ENCODE measurements at places on chromosomes 5 and 9.

DNA sequence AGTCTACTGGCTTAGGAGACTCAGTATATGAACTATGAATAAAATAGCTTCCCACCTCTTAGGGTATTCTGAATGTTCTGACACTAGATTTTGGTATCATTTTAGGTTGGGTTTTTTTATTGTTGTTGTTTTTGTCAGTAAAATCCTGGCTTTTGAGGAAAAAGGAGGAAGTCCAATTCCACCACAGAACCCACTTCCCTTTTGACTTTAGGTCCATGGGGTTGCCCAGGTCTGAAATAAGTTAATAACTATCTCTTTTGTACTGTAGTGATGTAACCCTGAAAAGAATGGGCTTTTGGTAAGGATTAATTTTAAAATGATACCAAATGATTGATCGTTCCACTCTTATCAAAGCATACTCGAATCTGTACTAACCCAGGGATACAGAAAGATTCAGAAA is 29.1 kb upstream of the IL12B start:
- DNase-seq: no peak

- no peak for DNase-seq
These were observed 173.1 kb downstream of the SYK start for GRCh38 chr9:90974643-90975245.

DNA sequence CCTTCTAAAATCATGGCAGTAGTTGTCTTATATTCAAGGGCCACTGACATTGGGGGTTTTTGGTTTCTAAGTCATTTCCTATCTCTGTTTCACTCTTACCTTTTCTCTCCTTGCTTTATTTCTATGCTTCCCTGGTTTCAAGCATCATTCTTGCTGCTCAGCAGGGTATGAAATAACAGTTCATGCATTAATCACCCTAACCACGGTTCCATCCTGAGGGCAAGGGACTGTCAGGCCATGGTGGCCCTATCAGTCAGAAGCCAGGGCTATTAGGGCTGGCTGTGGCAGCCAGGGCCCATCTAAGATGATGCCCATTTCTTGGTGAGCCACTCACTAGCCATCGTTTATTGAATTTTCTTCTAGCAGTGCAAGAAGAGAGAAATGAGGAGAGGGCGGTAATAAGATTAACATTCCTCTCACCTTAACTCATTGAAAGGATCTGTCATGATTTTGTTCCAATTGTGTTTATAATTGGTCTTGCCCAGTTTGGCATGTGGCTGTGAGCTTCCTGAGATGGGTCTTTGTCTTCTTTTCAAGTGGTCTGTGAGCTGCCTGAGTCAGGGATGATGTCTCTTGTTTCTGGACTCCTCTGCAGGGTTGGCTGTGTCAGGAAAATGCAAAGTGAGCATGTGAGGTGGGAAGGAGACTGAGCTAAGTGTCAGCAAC is 45.2 kb downstream of the CYSTM1 start:
- DNase-seq: no peak

GRCh38 chr5:42422656-42423280 is 471 bp upstream of the GHR start:
- DNase-seq: no peak

GRCh38 chr9:114731701-114732100 is 49.7 kb upstream of the TEX48 start:
- no peak for DNase-seq

GRCh38 chr5:174483411-174483810 is 241.0 kb upstream of the MSX2 start:
- DNase-seq: no peak

DNA sequence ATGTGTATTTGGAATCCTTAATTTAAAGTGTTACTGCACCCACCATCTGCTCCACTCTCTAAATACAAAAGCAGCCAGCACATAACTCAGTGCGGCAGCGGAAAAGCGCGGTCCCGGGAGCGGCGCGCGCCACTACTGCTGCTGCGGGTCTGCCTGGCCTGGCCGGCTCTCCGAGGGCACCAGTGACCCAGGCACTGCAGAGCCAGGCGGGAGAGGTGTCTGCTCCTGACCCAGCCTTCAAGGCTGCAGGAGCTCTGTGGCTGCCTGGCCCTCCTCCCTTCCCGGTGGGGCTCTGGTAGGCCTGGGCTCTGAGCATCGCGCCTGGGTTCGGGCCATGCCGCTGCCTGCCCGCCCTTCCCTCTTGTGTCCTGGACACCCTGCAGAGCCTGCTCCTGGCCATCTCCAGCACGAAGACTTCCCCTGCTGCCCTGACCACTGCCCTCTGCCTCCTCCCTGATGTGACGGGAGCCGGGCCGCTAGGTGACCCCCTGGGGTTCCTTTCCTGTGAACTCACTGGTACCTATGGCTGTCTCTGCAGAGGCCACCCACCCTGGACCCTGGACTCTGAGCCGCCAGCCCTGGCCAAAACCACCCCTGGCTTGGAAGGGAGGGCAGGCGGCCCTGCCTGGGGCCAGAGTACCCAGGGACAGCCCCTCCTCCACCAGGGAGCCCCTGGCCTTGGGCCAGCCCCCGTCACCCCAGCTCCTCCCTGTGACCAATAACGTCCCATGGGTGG is 32.8 kb upstream of the UBAC1 start:
- no peak for DNase-seq

GRCh38 chr5:42798284-42799240 is 13.1 kb downstream of the SELENOP start:
- DNase-seq: no peak

GRCh38 chr5:56269216-56269927 is 36.2 kb upstream of the ANKRD55 start:
- DNase-seq: no peak

GRCh38 chr9:77896269-77896937 is 135.2 kb downstream of the GNAQ start:
- no peak for DNase-seq

DNA sequence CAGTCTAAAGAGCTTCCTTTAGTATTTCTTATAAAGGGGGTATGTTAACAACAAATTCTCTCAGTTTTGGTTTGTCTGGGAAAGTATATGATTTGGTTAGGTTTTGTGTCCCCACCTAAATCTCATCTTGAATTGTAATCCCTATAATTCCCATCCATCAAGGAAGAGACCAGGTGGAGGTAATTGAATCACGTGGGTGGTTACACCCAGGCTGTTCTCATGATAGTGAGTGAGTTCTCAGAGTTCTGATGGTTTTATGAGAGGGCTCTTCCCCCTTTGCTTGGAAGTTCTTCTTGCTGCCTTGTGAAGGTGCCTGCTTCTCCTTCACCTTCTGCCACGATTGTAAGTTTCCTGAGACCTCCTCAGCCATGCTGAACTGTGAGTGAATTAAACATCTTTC is 109.1 kb downstream of the MACIR start:
- DNase-seq: no peak

GRCh38 chr9:89442981-89443814 is 54.7 kb downstream of the SEMA4D start:
- no peak for DNase-seq

DNA sequence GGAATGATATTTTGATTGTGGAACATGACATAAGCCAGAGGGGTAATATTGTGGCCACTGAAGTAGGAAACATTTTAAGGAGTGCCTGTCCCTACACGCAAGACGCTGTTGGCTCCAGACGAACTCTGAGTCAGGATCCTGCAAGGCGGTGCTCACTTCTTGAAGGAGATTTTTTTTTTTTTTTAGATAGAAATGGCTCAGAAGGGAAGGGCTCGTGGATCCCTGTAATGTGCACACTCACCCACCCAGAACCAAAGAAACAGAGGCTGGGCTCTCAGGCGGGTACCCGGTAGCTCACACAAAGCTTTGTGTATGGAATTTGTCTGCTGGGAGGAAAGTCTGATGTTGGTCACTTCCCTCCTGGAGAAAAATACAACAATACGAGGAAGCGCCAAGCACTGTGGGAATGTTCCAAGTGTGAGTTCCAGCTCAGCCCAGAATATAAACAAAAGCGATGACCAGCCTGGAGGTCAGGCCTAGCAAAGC is 25.7 kb downstream of the RAPGEF1 start:
- no peak for DNase-seq

DNA sequence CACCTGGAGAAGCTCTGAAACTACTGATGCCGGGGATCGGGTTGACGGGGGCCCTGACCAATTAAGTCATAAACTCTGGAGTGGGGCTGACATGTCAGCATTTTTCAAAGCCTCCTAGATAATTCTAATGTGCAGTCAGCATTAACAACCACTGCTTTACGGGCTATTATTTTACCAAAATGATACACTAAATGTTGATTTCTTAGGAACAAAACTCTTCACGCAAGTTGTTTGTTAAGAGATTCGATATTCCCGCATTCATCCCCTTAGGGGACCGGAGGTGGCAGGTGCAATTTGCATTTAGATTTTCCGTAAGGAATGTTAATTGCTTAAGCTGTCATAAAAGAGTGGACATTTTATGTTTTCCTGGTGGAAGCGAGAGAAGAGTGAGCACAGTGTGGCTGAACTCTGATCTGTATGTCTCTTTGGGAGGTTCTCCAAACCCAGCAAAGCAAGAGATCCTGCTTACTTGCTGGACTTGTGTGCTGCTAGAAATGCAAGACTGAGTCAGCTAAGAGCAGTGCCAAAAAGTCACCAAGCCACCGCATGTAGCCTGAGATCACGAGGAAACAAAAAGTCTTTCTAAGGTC is 77.6 kb downstream of the UGCG start:
- no peak for DNase-seq

DNA sequence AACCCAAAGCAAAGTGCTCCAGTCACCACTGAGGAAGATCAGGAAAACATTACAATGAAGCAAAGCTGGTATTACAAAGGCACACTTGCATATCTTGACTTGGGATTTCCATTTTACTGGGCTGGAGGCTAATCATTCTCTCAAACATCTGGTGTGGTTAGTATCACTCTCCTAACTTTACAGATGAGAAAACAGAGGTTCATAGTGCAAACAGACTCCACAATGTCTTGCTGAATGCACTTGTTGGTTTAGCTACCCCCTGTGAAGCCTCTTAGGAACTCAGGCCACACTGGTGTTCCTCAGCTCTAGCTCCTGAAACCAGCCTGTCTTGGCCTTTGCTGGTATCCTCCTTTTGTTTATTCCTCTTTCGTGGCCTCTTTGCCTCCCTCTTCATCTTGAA is 29.5 kb upstream of the SMAD5 start:
- DNase-seq: no peak

DNA sequence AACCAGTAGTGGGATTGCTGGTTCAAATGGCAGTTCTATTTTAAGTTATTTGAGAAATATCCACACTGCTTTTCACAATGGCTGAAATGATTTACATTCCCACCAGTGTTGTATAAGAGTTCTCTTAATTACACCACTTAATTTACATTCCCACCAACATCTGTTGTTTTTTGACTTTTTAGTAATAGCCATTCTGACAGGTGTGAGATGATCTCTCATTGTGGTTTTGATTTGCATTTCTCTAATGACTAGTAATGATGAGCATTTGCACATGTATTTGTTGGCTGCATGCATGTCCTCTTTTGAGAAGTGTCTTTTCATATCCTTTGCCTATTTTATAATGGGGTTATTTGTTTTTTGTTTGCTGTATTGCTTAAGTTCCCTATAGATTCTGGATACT is 688.3 kb downstream of the PRR16 start:
- no peak for DNase-seq

DNA sequence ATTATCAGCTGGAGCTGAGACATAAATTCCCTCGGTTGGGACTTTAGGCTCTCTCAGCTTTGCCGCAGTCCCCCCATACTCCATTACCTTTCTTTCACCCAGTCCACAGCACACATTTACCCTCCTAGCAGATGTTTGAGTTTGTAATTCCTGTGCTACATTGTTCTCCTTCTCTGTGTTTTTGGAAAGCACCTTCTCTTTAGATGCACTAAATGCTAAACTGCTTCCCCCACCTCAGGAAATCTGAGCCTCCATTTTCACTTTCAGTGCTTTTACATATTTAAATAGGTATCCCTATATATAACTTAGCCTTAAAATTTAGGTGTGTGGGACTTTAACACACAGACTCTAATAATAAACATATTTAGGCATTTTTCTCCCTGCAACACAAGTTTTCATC is 356.9 kb downstream of the NFIB start:
- no peak for DNase-seq

DNA sequence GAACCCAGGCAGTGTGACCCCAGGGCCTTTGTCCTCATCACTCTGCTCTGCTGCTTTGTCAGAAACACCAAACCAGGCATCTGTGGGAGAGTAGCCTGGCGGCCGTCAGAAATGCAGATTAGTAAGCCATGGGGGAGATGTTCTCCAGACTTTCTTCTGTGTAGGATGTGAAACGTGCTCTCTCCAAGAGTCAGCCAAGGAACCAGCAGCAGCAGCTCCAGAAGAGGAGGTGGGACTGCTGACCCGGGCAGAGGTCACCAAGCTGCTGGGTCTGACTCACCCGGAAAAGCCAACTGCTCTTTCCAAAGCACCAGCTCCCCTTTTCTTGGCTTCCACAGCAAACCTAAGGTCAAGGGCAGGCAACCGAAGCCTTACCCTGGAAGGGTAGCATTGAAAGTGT is 14.4 kb upstream of the ABLIM3 start:
- no peak for DNase-seq

GRCh38 chr9:4939118-4939561 is 45.9 kb upstream of the JAK2 start:
- no peak for DNase-seq

DNA sequence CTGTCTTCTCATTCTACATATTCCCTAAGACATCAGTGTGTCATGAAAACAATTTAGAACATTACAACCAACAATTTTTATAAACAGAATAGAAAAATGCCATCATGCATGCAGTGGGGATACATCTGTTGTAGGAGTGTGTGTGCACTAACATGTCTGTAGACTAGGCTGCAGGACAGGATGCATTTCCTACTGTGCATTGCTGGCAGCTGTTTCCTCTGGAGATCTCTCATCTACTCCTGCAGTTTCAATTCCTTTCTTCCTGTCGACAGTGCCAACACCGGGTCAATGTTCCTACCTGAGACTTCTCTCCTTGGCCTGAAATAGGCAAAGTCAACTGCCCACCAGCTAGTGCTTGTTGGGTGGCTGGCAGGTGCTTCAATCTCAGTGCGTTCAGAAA is 69.8 kb downstream of the ANKH start:
- no peak for DNase-seq

DNA sequence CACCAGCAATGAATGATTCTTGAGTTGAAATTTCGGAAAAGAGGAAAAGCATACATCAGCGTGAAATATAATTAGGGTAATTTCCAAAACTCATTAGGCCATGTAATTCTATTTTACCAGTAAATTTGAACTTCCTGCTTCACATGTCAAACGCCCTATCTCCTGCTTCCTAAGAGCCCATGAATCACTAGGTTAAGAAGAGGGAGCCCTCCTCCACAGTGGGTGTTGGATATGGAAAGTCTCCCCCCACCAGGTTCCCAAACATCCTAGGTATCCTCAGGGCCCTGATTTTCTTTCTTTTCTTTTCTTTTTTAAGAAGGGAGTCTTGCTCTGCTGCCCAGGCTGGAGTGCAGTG is 115.2 kb downstream of the SUSD1 start:
- DNase-seq: no peak

DNA sequence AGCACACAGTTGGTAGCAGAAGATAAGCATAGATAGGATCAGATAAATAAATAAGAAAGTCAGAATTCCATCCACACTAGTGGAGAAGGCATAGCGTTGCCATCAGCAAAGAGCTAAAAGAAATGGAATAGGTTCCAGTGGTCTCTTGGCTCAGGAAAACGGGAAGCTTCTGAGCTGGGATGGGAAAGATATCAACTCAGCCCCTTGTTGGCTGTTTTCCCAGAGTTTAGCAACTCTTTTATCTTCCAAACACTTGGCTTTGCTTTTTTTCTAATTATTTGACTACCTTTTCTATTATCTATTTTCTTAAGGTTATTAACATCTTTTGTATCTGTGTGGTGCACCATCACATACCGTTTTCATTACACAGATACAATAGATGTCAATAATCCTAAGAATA is 445.7 kb upstream of the TRPC7 start:
- DNase-seq: no peak

- DNase-seq: no peak
These were observed 40.4 kb upstream of the CTNNA1 start for GRCh38 chr5:138712791-138713190.
